ENCODE measurements at places on chromosomes 3 and 15.

DNA sequence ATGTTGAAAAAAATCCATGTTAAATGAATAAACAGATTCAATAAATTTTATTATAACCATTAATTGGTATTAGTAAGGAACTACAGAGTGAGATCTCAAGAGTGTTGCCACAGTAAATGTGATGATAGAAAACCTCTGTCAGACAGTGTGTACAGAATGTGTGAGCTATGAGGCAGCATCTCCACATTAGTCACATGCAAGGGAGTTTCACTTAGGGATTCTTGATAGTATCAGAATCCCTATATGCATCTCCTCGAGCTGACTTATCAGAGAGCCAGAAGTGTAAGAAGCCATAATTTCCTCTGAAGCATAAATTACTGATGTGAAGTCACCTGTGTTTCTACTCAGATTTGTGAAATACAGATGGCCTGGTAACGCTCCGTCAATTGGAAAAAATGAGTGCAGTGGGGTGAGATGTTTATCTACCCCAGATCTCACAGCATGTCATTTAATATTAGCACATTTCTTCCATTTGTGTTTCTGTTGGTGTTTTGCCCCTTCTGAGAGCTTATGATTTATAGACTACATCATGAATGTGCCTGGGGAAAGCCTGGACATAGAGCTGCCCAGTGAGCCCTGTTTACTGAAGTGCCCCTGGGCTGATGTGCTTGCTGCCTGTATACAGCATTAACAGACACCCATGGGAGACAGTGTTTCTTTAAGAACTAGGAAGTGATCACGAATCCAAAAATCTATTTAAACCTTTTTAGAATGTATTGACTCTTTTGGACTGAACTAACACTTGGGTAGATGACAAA lies 262.4 kb downstream of the CPNE4 start:
- no peak for DNase-seq

DNA sequence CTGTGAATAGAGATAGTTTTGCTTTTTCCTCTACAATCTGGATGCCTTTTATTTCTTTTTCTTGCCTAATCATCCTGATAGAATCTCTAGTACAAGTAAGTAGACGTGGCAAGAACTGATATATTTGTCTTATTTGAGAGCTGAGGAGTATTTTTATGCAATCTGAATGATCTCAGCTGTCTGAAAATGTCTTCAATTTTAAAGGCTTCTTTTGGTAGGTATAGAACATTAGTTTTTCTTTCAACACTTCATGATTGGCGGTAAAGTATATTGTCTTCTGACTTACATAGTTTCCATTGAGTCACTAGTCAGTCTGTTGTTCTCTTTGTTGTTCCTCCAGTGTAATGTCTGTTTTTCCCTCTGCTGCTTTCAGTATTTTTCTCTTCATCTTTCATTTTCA lies 31.3 kb downstream of the MGA start:
- no peak for DNase-seq

GRCh38 chr3:126569390-126569975 lies 10.8 kb upstream of the C3orf22 start:
- no peak for DNase-seq

GRCh38 chr3:170826047-170826446 lies 43.9 kb downstream of the RPL22L1 start:
- DNase-seq, result no peak
